ENCODE measurements at places on chromosomes 5 and 9. TPM values are rescaled to one million over a fixed set of nuclear protein-coding genes. Genes with fewer than 3 reads are reported as not detected.

GRCh38 chr9:137188086-137188489 lies 272 bp downstream of the ANAPC2 start:
- no peak for DNase-seq

DNA sequence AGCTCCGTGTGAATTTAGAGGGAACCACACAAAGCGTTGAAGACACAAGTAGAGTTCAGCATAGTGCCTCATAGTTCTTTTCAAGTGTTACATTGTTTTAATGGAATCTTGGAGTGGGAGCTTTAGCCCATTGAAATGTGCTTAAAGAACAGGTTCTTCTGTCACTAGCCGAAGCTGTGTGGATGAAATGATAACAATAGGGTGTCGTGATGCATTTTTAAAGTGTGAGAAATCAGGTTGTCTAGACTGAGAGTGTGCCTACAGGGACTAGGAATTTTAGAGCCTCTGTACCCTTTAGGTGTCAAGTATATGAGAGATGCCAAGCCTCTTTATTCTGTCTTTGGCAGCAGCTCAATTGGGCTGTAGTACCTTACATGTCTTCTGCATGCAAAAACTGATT lies 83.0 kb downstream of the NDUFS4 start:
- DNase-seq, result no peak

DNA sequence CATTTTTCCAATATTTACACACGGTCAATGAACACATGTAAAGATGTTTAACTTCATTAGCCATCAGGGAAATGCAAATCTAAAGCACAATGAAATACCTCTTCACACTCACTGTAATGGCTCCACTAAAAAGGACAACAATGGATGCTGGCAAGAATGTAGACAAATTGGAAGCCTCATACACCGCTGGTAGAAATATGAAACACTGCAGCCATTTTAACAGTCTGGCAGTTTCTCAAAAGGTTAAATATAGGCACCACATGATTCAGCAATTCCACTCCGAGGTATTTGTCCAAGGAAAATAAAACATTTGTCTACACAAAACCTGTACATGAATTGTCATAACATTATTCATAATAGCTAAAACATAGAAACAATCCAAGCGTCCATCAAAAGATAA lies 20.0 kb downstream of the RNF145 start:
- DNase-seq, result no peak

DNA sequence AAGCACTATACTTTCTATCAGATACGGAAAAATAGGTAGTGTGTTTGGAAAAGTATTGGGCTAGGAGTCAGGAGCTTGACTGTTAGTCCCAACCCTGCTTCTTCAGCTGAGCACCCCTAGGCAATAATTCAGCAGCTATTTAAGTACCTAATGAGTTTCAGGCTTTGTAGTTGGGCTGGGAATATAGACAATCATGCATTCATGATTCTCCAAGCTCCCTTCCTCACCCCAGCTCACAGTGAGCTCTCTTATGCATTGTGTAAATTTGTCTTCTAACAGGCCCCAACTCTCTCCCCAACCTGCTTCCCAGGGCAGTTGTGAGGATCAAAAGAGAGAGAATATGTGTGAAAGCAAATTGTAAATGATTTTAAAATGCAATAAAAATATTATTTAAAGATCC lies 201.2 kb downstream of the MSX2 start:
- DNase-seq, result no peak

- DNase-seq, result no peak
These were observed 304.6 kb downstream of the MLLT3 start for GRCh38 chr9:20317701-20318100.

DNA sequence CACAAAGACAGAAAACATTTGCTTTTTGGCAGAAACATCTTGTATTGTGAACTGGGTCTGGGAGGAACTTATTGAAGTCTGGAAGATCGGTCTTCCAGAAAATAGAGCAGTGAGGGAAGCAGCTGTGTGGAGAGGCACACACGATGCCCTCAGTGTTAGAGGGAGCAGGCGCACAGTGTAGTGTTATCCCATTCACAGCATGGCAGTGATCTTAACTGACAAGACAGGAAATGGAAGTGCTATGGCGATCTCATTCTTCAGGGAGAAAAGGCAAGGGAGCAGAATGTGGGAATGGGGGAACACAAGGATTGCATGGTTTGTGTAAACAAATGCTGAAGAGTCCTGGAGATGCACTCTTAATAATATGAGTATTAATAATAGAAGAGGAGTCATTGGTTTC lies 161.0 kb downstream of the PBX3 start:
- DNase-seq, result no peak

- no peak for DNase-seq
These were observed 75.4 kb upstream of the SHB start for GRCh38 chr9:38144421-38144820.

DNA sequence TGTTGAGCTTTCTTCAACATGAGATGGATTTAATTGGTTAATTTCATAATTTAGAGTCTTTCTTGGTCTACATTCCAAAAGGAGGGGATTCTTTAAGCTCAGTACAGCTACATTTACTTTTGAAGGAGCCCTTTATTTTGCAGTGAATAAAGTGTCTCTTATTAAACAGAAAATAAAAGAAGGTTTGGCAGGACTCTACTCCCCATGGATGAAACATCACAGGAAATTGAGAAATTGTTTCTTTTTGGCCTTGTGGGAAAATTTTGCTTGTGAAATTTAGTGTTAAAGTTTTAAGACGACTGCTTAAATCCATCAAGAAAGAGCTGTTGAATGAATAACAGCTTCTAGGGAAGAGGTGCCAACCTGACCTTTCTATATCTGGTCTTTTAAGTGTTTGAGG lies 187.7 kb downstream of the NTRK2 start:
- DNase-seq, result no peak

GRCh38 chr5:36985387-36985786 lies 108.8 kb downstream of the NIPBL start:
- DNase-seq, result no peak

- DNase-seq, result no peak
These were observed 40.1 kb downstream of the SMARCA2 start for GRCh38 chr9:2055203-2055658.

DNA sequence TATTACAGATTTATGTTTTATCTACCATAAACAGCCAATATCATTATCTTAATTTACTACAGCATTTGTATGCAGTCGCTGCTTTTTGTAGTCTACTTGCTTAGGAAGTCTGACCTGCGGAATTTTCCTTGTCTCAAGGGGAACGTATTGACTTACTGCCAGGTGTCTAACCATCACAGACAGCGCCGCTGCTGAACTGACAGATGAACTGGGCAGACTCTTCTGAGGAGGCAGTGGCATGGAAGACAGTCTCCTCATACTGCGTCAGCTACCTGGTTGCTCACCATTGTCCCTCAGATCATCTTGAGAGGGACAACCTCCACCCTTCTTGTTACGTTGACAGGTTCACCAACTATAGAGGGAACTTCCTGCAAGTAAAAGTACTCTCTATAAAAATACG lies 574.3 kb upstream of the ZNF462 start:
- no peak for DNase-seq

DNA sequence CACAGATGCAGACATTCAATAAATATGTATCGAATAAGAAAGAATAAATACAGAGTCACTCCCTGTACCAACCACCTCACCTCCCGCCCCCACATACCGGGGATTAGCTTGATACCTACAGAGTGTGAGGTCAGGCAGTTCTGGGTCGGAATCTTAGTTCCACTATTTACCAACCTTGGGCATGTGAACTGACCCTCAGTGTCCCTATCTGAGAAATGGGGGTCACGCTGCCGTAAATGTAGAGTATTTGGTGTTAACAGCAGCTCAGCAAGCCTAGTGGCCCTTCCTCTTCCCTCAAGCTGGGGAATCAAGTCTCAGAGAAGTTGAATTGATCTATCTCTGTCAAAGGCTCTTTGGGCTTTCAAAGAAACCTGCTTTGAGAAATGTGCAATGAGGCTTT lies 25.4 kb downstream of the CCNJL start:
- DNase-seq, result no peak

DNA sequence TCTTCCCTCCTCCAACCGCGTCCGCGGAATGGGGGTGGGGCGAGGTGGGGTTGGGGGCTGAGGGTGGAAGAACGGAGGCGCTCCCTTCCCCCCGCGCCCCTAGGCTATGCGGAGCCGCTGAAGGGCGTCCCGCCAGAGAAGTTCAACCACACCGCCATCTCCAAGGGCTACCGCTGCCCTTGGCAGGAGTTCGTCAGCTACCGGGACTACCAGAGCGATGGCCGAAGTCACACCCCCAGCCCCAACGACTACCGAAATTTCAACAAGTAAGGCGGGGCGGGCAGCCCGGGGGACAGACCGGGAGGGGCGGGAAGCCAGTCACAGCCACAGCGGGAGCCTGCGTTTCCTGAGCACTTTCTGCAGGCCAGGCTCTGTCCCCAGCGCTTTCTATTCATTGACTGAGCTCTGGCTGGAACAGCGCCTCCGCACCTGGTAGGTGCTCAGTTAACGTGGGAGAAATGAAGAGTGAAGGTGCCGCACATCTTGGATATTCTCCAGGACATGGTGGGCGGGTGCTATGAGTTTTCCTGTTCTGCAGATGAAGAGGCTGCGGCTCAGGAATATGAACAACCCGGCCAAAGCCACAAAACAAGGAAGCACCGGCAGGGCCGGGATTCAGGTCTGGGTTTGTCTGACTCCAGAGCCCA lies 11.3 kb downstream of the MYOZ3 start:
- no peak for DNase-seq

GRCh38 chr5:53337827-53338226 lies 142.6 kb upstream of the FST start:
- no peak for DNase-seq

DNA sequence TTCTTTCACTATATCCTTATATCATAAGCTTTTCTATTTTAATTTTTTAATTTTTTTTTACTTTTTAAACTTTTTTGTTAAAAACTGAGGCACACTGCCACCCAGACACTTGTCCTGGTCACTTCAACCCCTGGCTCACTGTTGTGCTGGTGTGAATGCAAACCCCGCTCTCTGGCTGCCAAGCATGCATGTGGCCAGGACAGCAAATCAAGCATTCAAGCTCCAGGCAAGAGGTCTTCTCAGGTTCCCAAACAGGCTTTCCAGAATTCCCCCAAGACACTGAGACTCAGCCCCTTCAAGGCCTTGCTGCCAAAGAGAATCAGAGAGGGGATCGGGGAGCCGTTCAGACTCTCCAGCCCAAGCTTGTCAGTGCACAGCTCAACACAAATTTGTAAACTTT lies 139.9 kb downstream of the FANCC start:
- no peak for DNase-seq

DNA sequence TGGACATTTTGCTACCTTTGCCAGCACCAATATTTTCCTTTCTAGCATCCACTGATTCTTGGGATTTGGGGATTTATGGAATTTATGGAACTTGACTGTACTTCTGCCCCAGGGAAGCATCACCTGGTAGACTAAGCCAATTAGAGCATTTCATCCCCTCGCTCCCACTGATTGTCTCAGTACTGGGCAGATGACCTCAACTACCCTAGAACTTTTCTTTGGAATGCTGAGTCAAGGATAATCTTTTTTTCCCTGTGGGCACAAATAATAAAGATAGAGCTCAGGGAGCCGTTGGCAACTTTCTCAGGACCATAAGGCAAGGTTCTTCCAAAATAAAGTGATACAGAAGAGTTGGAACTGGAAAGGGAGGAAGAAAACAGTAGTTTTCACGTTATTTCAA lies 438.4 kb downstream of the PLK2 start:
- DNase-seq, result no peak

- no peak for DNase-seq
These were observed 356.5 kb downstream of the CDH9 start for GRCh38 chr5:26681861-26682260.

GRCh38 chr5:10649666-10650380 lies 86.0 kb downstream of the ANKRD33B start:
- no peak for DNase-seq

DNA sequence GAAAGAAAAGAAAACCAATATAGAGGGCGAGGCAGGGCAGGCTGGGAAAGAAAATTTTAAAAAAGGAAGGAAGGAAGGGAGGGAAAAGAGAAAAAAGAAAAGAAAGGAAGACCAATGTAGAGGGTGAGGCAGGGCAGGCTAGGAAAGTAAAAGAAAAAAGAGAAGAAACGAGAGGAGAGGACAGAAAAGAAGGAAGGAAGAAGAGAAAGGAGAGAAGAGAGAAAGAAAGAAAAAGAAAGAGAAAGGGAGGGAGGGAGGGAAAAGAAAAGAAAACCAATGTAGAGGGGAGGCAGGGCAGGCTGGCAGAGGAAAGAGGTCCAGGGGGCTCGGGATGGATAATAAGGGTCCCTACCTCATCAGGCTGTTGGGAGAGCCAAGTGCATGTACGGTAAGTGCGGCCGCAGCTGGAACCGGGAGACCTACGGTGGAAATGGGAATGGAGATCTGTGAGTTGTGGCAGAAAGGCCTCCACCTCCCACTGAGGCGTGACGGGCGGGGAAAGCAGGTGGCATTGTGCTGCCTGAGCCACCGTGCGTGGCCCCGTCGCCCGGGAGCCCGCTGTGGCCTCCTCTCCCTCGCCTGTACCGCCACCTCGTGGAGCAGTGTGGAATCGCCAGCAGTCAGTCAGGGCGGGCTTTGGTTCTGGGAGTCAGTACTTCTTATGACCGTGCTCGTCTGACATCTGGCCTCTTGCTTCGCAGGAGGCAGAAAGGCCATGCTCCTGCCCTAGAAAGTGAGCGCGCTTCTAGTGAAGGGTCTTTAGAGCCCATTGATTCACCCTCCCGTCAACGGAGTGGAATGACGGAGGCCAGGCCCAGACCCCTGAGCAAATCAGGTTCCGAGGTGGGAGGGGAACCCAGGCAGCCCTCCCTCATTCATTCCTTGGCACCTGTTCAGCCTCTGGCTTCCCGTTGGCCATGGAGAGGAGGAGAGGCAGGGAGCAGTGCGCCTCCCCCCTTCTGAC lies 10.4 kb upstream of the NHP2 start:
- peak; percentile 92 for DNase-seq

DNA sequence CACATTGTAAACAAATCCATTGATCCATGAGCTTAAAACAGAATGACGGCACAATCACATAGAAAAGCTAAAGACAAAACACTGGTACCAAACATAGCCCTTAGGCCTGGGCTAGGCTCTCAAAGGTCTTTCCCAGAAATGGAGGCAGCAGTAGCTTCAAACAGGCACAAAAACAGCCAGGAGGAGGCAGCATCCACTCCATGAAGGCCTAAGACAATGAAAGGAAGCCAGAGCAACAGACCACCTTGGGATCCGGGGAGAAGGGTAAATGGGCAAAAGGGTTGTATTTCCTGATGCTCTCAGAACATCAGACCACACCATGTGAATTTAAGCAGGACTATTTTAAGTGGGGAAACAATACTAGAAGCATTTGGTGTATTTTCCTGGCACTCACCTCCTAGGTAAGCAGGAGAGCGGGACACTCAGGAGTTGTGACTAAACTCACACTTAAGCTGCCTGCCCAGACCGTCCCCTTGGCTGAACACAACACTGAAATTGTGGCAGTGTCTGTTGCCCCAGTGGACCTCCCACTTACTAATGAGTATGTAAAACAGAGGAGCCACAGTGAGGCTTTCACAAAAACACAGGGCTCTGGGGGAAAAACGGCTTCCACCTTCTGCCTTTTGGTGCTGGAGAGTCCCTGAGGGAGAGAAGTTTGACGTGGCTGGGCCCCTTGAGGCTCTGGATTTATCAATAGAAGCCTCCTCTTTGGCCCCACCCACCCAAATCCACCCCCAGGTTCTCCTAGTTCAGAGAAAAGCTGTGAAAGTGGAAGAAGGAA lies 11.9 kb downstream of the GNPDA1 start:
- DNase-seq, result no peak

The UBAC1 gene
- total RNA-seq, result 69.4 TPM

The PTGER4 gene
- total RNA-seq, result 39.6 TPM

The MSX2 gene
- 1.1 TPM for total RNA-seq

The IFNK gene
- total RNA-seq, result not detected

The LECT2 gene
- not detected for total RNA-seq

The IL13 gene
- total RNA-seq, result not detected

The BARHL1 gene
- not detected for total RNA-seq

The ARHGEF37 gene
- 21.7 TPM for total RNA-seq

The EPB41L4B gene
- total RNA-seq, result 105 TPM

The ACOT12 gene
- not detected for total RNA-seq
